NCI-H2029 treated with DMSO at 0.1 percent for 48 hours (cell line): ENCODE measurements at places on chromosomes 16 and 17.

- no peak for DNase-seq
Measured at GRCh38 chr17:65956814-65957213, 235.1 kb downstream of the CEP112 start.

GRCh38 chr17:75110234-75110937 lies 617 bp downstream of the ARMC7 start:
- no peak for DNase-seq

DNA sequence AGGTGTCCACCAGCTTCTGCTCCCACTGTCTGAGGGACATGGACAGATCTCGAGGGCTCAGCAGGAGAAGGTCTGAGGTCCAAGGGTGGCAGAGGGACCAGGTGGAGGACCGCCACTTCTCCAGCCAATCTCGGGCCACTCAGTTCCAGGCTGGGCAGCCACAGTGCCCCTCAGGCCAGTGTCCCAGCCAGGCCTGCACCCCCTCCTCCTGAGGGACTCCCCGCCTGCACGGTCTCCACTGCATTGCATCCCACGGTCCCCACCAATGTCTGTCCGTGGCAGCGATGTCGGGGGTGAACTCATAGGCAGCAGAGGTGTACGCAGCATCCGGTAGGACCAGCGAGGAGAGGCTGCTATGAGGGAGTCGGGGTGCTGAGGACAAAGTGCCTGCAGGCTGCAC lies 64.2 kb upstream of the DOC2B start:
- DNase-seq, result no peak

GRCh38 chr17:66387392-66387981 lies 85.1 kb downstream of the PRKCA start:
- no peak for DNase-seq

DNA sequence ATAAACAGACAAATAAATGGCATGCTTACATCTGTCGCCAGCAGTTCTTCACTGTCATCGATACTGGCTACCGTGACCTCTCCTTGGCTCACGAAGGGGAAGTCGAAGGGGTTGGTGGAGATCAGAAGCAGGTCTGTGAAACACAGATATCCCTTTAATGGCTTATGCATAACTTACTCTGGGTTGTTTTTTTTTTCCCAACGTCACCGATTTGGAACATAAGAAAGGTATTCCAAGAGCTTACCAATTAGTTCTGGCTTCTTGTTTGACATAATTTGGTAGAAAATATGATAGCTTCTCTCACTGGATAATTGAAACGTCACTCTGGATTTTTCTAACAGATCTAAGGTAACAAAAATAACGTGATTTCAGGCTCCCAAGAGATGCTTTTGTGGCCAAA lies 18.2 kb downstream of the MYH13 start:
- DNase-seq, result no peak

DNA sequence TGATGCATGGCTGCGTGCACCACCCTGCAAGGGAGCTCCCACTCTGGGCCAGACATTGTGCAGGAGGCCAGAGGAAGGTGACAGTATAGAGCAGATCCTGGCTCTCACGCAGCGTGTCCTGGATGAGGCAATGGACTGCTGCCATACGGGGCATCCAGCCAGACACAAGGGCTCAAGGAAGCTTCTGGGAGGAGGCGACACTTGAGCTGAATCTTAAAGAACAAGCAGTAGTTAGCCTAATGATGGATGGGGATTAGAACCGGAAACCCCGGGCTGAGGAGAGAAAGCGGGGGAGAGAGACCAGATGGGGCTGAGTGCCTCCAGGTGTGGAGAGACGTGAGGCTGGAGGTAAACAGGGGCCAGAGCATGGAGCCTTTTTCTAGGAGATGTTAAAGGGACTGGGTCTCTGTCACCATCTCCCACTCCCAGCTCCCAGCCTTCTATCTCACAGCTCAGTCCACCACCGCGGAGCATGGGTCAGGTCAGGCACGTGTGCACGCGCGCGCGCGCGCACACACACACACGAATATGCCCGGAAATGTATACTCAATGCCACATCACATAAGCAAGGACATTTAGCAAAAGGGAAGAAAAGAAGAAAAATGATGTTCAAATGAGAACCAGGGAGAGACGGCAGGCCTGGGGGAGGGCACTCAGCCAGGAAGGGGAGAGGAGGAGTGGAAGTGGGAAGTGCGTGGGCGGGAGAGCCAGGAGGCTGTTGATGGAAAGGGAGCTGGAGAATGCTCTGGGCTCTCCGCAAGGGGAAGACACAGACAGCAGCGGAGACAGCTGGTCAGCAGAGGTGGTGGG lies 46.3 kb downstream of the CCDC42 start:
- no peak for DNase-seq

- no peak for DNase-seq
Measured at GRCh38 chr16:84791088-84791487, 28.7 kb upstream of the CRISPLD2 start.

- DNase-seq, result no peak
Measured at GRCh38 chr17:37557482-37557881, 51.7 kb downstream of the SYNRG start.

- no peak for DNase-seq
Measured at GRCh38 chr17:41393294-41393693, 4.1 kb downstream of the KRT31 start.

- no peak for DNase-seq
Measured at GRCh38 chr17:20173091-20173490, 163.9 kb downstream of the SPECC1 start.

DNA sequence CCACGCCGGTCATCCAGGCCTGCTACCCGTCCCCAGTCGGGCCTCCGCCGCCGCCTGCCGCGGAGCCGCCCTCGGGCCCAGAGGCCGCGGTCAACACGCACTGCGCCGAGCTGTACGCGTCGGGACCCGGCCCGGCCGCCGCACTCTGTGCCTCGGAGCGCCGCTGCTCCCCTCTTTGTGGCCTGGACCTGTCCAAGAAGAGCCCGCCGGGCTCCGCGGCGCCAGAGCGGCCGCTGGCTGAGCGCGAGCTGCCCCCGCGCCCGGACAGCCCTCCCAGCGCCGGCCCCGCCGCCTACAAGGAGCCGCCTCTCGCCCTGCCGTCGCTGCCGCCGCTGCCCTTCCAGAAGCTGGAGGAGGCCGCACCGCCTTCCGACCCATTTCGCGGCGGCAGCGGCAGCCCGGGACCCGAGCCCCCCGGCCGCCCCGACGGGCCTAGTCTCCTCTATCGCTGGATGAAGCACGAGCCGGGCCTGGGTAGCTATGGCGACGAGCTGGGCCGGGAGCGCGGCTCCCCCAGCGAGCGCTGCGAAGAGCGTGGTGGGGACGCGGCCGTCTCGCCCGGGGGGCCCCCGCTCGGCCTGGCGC lies 2.4 kb downstream of the HIC1 start:
- no peak for DNase-seq

DNA sequence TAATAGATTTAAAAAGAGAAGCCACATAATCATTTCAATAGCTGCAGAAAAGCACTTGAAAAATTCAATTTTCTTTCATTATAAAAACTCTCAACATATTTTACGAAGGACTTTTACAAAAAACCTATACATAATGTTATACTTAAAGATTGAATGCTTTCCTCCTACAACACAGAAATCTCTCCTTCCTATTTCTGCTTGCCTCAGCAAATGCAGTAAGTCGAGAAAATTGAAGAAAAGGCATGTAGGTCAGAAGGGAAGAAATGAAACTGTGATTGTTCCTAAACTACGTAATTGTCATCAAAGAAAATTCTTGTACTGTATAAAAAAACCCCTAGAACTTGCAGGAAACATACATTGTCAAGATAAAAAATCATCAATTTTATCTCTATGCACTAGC lies 267.1 kb downstream of the BCAS3 start:
- no peak for DNase-seq

- DNase-seq, result no peak
Measured at GRCh38 chr17:48804936-48805411, 12.1 kb downstream of the TTLL6 start.

DNA sequence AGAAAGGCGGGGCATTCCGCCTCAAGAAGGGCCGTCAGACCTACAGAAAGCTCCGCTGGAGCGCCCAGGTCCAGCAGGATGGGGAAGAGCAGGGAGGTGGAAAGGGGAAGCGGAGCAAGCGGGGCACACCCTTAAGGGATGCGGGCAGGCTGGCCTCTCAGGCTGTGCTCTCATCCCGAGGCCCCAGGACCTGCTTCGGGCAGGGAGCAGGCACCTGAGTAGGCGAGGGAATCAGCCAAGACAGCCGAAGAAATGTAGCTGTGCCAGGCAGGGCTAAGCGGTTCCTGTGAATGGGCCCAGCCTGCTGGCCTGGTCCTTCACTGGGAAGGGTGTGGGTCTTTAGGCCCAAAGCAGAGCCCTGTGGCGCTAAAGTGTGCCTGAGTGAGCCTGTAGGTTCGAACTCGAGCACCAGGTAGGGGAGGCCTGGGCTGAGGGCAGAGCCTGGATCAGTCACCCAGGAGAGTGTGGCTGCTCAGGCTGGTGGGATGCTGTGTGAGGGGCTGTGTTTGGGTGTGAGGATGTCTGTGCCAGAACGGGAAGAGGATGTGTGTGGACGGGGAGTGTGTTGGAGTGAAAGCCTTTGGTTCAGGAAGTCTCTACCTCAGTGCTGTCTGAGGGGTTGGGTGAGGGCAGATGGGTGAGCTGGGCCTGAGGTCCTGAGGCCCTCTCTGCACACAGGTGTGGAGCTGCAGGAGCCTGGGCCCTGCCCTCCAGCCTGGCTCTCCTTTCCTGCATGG lies 3.3 kb downstream of the TBX4 start:
- DNase-seq, result no peak

GRCh38 chr17:77196251-77196650 lies 55.5 kb downstream of the SEC14L1 start:
- no peak for DNase-seq

- DNase-seq, result no peak
Measured at GRCh38 chr17:76643553-76644148, at the start of gene ST6GALNAC1. Gene ST6GALNAC1, minus strand, starts transcription at chr17:76643757. Its CDS starts 119 bp downstream, at chr17:76643638.

DNA sequence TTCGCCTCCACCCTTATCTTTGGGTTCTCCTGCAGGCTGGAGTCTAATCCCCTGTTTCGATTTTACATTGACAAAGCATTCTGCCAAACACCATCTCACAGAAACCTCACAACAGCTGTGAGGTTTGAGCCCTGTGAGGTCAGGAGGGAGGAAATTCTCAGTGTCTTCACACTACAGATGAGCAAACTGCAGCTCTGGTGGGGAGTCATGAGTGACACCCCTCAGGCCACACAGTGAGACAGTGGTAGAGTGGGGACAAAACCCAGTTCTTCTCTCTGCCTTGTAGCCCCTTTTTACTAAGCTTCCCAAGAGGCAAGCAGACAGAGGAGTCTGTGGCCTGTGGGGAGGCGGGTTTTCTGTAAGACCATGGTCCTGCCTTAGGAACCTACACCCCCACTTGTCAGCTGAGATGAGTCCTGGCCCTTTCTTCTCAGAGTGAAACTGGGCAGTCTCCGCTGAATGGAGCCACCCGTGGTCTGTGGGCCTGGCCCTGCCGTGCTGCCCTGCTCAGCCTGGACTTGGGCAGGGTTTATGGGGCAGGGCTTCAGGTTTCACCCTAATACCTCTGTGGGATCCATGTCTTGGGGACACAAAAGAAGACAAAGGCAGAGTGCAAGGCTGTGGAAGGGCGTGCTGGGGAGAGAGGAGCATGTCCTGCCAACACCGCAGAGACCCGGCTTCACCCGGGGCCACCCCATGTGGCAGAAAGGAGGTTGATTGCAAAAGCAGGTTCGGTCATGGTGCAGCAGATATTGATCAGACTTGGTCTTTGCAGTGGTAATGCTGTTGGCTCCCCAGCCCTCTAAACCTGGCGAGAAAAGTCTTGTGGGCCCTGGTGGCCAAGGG lies 59.0 kb downstream of the ABR start:
- DNase-seq, result no peak

- no peak for DNase-seq
Measured at GRCh38 chr16:67115639-67116038, 5.9 kb downstream of the PHAF1 start.

- DNase-seq, result no peak
Measured at GRCh38 chr16:27720731-27721530, 171.0 kb downstream of the KATNIP start.

DNA sequence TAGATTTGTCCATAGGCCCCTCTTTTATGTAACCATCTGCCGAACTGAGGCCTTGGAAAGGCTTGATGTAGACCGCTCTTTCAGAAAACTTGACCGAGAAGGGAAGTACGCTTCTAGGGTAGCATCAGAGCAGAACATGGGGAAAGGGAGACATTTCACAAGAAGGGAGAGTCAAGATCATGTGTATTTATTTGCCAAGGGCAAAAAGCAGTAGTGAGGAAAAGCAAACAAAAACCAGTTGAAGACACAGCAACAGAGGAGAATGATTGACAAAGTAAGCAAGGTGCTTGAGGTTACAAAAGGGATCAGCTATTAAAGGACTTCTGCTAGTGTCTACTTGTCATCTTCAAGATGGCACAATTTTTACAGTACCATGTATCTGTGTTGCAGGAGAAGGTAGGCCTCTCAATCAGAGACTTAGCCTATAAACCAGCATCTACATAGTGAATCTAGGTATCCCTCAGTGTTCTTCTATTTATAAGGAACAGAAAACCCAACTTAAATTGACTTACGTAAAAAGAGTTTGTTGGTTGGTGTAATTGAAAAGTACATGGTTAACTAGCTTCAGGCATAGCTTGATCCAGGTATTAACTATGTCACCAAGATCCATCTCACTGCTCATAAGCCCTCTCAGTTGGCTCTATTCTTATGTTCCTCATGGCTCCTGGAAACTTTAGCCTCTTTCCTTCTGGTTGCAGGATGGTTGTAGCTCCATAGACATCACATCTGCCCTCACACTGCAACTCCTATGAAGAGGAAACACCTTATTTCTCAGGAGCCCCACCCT lies 288.4 kb downstream of the IRX3 start:
- no peak for DNase-seq

GRCh38 chr17:77825621-77826020 lies 132.9 kb upstream of the TNRC6C start:
- no peak for DNase-seq

GRCh38 chr17:77923776-77924513 lies 34.6 kb upstream of the TNRC6C start:
- no peak for DNase-seq

DNA sequence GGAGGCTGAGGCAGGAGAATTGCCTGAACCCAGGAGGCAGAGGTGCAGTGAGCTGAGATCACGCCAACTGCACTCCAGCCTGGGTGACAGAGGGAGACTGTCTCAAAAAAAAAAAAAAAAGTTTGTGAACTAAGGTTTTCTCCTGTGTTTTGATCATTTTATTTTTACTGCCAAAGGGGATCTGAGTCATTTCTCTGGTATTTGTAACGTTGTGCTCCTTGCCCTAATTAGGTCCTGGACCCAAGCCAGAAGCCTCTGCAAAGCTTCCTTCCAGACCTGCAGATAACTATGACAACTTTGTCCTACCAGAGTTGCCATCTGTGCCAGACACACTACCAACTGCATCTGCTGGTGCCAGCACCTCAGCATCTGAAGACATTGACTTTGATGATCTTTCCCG lies 32.1 kb downstream of the IST1 start:
- no peak for DNase-seq

- DNase-seq, result no peak
Measured at GRCh38 chr17:3528880-3529511, 28.6 kb downstream of the TRPV3 start.

- DNase-seq, result no peak
Measured at GRCh38 chr16:85027958-85028684, 526 bp downstream of the KIAA0513 start.

DNA sequence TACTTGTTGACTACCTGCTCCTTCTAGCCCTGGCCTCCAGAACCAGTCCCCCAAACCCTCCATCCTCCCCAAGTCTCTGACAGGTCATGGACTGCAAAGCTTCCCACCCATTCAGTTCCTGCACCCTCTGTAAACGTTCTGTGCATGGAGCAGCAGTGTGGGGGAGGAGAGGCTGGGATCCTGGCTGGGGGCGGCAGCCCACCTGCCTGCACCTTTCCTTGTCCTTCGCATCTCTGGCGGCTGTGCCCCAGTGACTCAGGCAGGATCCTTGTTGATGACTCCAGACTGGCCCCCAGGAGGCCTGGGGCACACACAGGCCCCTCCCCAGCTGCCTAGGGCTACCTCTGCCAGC lies 1.6 kb upstream of the PKMYT1 start:
- no peak for DNase-seq
